Hippocampal formation (tissue), 2 donors: ENCODE measurements at places on chromosomes 1 and 21.
A peak's percentile ranks its signal among the peaks of the same experiment; 100 is the strongest.

- DNase-seq, result no peak
These were observed 2.6 kb upstream of the CD244 start for GRCh38 chr1:160865337-160865736.

DNA sequence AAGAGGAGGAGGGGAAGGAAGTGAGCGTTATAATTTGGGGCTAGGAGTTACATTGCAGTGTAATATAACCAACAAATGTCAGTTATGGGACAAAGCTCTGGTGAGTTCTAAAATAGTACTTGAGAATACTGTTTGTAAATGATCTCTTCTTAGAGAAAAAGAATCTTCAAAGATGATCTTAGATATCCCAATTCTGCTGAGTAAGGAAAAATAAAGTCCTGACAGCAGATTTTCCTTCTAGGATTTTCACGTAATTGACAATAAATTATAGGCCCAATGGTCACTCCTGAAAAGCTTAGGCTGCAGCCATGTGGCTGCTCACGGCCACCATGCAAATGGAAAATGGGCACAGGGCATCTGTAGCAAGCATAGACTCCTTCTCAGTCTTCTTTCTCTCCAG lies 241.6 kb downstream of the SIPA1L2 start:
- no peak for DNase-seq

DNA sequence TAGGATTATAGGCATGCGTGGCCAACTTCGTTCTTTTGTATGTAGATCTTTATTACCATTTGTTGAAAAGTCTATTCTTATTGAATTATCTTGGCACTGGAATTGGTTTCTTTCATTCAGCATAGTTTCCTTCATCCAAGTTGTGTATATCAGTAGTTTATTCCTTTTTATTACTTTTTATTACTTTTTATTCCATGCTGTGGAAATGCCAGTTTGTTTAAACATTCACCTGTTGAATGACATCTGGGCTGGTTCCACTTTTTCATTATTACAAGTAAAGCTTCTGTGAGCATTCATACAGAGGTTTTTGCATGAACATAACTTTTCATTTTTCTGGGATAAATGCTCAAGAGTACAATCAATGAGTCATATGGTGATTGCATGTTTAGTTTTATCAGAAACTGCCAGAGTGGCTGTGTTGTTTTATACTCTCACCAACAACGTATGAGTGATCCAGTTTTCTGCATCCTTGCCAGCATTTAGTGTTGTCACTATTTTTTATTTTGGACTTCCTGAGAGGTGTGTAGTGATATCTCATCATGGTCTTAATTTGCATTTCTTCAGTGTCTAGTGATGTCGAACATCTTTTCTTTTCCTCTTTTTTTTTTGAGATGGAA lies 28.6 kb downstream of the PTPRU start:
- no peak for DNase-seq

- DNase-seq, result no peak
These were observed 42.5 kb downstream of the ERI3 start for GRCh38 chr1:44312399-44313196.

DNA sequence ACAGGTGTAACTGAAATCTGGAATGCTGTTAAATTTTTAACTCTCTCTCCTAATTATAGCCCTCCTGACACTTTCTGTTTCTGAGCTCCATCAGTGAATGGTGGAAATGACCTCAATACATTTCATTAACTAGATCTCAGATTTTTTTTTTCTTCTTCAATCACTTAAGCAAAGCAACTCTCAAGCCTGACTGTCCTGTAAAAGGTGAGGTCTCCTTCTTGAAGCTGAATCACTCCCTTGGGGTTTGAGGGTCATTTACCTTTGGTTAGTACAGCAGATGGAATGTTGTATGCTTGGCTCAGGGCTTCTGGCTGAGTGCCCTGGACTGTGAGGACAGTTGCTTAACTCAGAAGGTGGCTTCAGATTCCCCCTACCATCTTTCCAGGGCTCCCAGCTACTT lies 518.7 kb downstream of the PTPRC start:
- no peak for DNase-seq

- DNase-seq, result no peak
These were observed 113.9 kb downstream of the SLC45A1 start for GRCh38 chr1:8431784-8432183.

- DNase-seq, result peak; percentile 4
These were observed 14.9 kb downstream of the TMEM51 start for GRCh38 chr1:15168479-15168878.

- no peak for DNase-seq
These were observed 69.5 kb downstream of the GRIK3 start for GRCh38 chr1:36964830-36965229.

- no peak for DNase-seq
These were observed 565.2 kb downstream of the PTPRU start for GRCh38 chr1:29801561-29801973.

GRCh38 chr1:18299441-18300338 lies 181.0 kb upstream of the KLHDC7A start:
- no peak for DNase-seq

DNA sequence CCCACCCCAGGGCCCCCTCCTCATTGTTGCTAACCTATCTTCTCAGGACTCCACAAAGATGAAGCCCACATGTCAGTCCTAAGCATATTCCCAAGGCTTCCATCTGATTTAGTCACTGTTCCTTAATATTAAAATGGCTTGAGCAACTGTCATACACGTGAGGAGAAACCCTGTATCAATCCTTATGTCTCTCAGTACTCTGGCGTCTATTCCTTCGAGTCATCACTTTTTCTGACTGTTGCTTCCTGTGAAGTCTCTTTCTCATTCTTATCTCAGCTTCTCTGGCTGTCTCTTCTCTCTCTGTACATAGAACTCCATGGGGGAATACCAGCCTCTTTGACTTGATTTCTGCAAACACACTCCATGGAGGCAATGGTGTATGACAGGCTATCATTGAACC lies 98.4 kb downstream of the C4BPA start:
- DNase-seq, result no peak

- no peak for DNase-seq
These were observed 32.1 kb downstream of the TGFB2 start for GRCh38 chr1:218377143-218377660.

GRCh38 chr1:162389021-162389818 lies 7.7 kb downstream of the C1orf226 start:
- no peak for DNase-seq

DNA sequence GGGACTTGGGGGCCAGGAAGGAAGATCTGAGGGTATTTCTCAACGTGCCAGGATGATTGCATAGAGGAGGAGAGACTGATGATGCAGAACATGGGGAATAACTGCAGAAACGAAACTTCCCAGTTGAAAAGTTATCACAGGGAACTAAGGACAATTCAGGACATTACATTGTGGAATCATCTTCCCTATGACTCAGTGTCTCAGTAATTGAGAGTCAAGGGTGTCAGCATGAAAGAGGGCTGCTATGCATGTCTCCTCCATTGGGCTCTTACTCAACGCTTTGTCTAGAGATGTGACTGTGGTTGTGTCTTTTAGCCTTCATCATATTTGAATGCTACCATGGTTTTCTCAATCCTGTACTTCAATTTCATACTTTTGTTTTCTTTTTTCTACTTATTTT lies 48.9 kb upstream of the PTGFR start:
- no peak for DNase-seq

GRCh38 chr1:200550367-200550766 lies 70.2 kb downstream of the KIF14 start:
- no peak for DNase-seq

DNA sequence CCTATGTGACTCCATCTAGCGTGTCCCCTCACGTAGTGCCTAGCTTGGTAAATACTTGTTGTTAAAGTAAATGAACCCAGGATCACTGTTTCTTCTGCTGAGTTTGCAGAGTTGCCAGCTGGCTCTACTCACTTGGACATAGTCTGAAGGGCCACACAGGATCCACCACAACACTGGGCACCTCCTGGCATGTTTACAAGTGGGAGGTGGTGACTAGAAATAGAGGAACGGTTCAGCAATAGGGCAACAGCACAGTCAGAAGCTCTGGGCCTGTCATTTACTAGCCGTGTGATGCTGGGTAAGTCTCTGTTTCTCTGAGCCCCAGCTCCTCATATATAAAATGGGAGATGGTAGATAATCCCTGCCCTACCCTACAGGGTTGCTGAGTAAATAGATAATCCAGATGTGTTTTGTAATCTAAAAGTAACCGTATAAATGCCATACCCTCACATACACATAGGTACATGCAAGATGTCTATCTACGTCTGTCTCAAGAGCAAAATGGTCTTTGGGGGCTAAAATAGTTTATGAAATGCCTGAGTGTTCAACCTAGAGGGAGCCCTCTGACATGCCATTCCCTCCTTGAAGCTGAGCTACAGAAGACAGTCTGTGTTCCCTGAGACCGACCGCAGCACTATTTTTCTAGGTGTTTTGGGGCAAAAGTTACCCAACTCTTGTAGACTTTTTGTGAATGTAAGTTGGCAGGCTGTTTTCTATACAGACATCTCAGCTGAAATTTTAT lies 20.5 kb downstream of the RNF220 start:
- no peak for DNase-seq

DNA sequence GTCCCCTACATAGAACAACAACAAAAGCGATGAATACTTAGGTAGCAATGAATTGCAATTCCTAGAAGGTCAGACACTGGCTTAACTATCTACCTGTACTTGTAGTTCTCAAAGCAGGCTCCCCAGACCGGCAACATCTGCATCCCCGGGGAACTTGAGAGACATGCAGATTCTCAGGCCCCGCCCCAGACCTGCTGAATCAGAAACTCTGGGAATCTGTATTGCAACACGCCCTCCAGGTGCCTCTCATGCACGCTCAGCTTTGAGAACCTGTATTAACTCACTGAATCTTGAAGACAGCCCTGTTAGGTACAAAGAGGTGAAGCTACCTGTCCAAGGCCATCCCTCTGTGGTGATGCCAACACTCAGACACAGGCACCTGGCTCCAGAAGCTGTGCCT lies 128.1 kb downstream of the KAZN start:
- no peak for DNase-seq

GRCh38 chr21:32940079-32941014 lies 85.4 kb upstream of the OLIG2 start:
- DNase-seq, result peak; percentile 19

GRCh38 chr1:8217011-8217711 lies 100.8 kb upstream of the SLC45A1 start:
- no peak for DNase-seq

DNA sequence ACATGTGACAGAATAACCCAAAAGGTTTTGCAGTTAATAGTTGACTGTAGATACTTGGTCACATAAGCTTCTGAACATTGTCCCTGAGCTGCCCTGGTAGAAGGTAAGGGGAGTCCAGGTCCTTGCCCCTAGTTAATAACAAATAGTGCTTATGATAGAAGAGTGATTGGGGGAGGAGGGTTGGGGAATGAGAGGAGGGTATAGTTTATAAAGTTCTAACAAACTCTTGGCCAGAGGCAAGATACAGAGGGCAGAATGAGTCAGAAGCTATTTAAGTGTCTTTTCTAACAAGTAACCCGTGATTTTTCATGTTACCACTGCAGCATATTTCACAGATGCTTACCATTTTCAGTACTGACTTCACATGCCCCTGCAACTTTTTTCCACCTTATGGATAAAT lies 26.7 kb upstream of the MYOCOS start:
- DNase-seq, result no peak

DNA sequence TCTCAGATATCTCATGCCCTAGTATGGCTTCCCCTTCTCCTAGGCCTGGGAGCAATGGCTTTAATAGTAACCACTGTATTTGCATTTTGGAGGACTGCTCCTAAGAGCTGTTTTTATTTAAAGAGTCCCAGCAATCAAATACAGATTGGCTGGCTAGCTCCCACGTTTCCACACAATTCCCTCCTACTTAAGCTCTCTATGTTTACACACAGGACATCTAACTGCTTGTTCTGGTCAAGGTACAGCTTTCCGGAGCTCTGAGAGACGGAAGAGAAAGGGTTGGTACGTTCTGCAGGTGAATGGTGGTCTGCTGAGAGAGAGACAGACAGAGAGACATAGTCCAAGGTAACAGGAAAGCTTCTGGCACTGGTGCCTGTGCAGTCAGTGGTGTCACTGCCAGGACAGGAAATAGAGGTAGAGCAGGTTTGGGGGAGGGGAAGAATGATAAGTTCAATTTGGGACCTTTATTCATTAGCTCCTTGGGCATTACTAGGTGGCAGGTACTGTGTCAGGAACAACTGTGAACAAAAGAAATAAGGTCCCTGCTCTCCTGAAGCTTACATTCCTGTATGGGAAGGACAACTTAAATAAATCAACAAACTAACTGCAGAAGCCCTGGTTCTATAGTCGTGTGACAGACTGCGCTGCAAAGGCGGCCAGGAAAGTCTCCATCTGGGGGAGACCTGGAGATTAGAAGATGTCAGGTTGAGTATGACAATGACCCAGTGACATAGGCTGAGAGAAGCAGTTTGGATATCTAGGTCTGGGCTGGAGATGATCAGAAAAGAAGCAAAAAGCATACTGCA lies 1.2 kb upstream of the SLC25A33 start:
- DNase-seq, result no peak

DNA sequence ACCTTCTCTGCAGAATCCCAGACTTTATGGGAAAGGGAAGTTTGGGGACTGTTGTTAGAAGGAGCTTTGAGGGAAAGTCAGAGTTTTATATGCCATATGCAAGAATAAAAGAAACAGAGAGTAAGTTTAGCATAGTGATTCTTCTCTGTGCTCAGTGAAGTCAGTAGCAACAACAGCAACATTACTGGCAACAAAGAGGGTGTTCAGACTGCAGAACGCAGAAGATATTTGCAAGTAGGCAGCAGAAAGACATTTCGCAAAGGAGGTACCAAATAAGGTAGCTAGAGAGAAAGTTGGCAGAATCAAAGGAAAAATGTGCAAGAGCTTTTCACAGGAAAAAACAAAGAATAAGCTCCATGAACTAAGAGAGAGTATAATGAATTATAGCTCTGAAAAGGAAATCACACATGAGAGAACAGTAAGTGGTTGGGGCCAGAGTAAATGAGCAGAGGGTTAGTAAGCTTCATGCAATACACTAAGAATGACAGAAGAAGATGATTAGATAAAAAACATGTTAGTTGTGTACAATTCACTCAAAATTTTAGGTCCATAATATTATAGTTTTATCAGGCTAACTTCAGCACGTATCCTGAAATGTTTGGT lies 98.1 kb downstream of the NEGR1 start:
- DNase-seq, result peak; percentile 23

GRCh38 chr1:43932786-43933385 lies 715 bp upstream of the ARTN start:
- DNase-seq, result no peak

DNA sequence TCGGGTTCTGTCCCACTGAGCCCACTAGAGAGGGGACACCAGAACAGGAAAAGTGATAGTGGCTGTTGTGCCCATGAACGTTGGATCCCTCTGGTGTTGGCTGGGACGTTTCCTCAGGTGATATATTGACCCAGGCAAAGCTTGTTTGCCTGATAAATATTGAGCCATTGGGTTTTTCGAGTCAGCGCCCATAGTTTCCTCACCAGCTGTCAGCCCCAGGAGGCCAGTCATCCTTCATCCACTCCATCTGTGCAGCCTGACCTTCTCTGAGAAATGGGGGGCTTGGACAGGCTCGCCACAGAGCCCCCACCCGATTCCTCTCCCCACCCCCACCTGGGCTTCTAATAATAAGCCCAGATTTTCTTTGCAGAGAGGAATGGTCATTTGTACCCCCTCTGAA lies 13.3 kb downstream of the DISP3 start:
- no peak for DNase-seq
